ENCODE measurements at places on chromosomes 12 and 14. TPM values are rescaled to one million over a fixed set of nuclear protein-coding genes. Genes with fewer than 3 reads are reported as not detected.

CLEC2D gene
- 293 TPM for total RNA-seq

TMPRSS12 gene
- total RNA-seq = not detected

IL26 gene
- 0.53 TPM for total RNA-seq

B4GALNT3 gene
- total RNA-seq = 3.7 TPM

LUM gene
- total RNA-seq = not detected

GRCh38 chr12:131130311-131130911, 176.7 kb downstream of the ADGRD1 start:
- H3K27me3 ChIP-seq = no peaks in the 10 kb centered on the region
- H3K27ac ChIP-seq = no peak overlapping the region
- peaks cover 2% of the 10 kb centered on the region for H3K36me3 ChIP-seq
- DNase-seq = no peak
- H3K4me3 ChIP-seq = no peak overlapping the region
- H3K4me1 ChIP-seq = peaks cover 11% of the 10 kb centered on the region

- no peak overlapping the region for H3K4me3 ChIP-seq
- no peaks in the 10 kb centered on the region for H3K4me1 ChIP-seq
- no peak for DNase-seq
- H3K27ac ChIP-seq = no peak overlapping the region
- H3K27me3 ChIP-seq = no peaks in the 10 kb centered on the region
Observed at GRCh38 chr12:25875661-25876060, 82.8 kb upstream of the RASSF8 start.

DNA sequence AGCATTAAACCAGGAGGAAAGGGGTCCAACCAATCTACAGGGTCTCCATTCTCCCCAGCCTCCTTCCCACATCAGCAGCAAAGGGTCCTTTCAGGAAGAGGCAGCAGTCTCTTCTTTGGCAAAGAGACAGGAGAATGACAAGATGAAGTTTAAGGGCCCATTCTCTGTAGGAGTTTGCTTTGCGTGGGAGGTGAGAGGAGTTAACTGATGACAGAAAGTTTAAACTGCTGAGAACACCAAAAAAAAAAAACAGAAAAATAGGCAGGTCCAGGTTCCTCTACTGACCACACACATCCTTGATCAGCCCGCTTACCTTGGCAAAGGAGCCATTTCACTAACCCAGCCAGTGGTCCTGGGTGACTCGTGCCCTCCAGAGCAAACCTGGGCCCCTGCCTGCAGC, 5.7 kb downstream of the SLC6A13 start:
- DNase-seq = no peak
- peaks cover 34% of the 10 kb centered on the region for H3K27me3 ChIP-seq
- H3K4me3 ChIP-seq = no peak overlapping the region
- no peak overlapping the region for H3K27ac ChIP-seq
- H3K4me1 ChIP-seq = no peaks in the 10 kb centered on the region

- H3K27ac ChIP-seq = no peak overlapping the region
- H3K4me3 ChIP-seq = no peak overlapping the region
- H3K36me3 ChIP-seq = no peaks in the 10 kb centered on the region
- H3K27me3 ChIP-seq = no peaks in the 10 kb centered on the region
- DNase-seq = no peak
- H3K4me1 ChIP-seq = no peaks in the 10 kb centered on the region
Observed at GRCh38 chr12:5987573-5987972, 42.5 kb upstream of the ANO2 start.

- no peaks in the 10 kb centered on the region for H3K27me3 ChIP-seq
- H3K36me3 ChIP-seq = peaks cover 23% of the 10 kb centered on the region
- no peak overlapping the region for H3K4me3 ChIP-seq
- DNase-seq = no peak
- no peak overlapping the region for H3K27ac ChIP-seq
- H3K4me1 ChIP-seq = no peaks in the 10 kb centered on the region
Observed at GRCh38 chr12:16020031-16020430, 108.9 kb downstream of the DERA start.

DNA sequence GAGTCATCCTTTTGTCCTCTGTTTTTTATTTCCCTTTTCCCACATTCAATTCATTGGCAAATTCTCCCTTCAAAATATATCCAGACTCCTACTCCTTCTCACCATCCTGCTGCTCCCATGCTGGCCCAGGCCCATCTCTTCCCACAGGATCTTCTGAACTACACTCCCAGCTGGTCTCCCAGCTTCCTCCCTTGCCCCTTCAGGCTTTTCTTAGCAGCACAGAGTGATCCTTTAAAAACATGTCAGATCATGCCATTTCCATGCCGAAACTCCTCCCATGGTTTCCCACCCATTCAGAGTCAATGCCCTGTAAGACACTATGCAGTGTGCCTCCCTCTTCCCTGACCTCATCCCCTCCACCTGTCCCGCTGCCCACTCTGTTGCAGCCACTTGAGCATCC, 2.4 kb upstream of the KRT84 start:
- peaks cover 7% of the 10 kb centered on the region for H3K27me3 ChIP-seq
- peaks cover 4% of the 10 kb centered on the region for H3K4me1 ChIP-seq
- no peaks in the 10 kb centered on the region for H3K36me3 ChIP-seq
- no peak overlapping the region for H3K4me3 ChIP-seq

DNA sequence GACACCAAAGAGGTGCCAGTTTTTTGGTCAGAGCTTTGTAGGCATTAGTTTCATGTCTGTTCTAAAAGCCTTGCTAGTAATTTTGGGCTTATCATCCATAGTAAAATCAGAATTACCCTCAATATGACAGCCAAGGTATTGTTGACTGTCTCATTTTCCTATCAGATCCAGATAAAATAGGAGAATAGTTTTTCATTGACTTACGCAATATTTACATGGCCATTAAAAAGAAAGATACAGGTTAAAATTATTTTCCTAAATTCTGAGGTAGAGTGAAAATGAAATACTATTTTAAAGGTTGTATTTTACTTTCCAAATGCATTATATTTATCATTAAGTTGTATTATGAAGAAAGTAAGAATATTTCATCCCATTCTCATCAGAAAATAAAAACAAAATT, 203.7 kb downstream of the LRFN5 start:
- no peaks in the 10 kb centered on the region for H3K4me1 ChIP-seq
- no peak overlapping the region for H3K4me3 ChIP-seq
- H3K27me3 ChIP-seq = no peaks in the 10 kb centered on the region
- no peak overlapping the region for H3K27ac ChIP-seq
- DNase-seq = no peak

GRCh38 chr12:19848421-19848820, 409.1 kb downstream of the AEBP2 start:
- H3K4me1 ChIP-seq = peaks cover 32% of the 10 kb centered on the region
- H3K36me3 ChIP-seq = peaks cover 4% of the 10 kb centered on the region
- H3K4me3 ChIP-seq = no peak overlapping the region

GRCh38 chr12:130707571-130707891, 8.6 kb downstream of the RIMBP2 start:
- H3K4me1 ChIP-seq = no peaks in the 10 kb centered on the region
- DNase-seq = no peak
- no peaks in the 10 kb centered on the region for H3K36me3 ChIP-seq
- H3K27me3 ChIP-seq = peaks cover 5% of the 10 kb centered on the region
- H3K4me3 ChIP-seq = no peak overlapping the region

GRCh38 chr12:63981343-63981742, 136.8 kb downstream of the SRGAP1 start:
- H3K27me3 ChIP-seq = no peaks in the 10 kb centered on the region
- no peak overlapping the region for H3K4me3 ChIP-seq
- H3K27ac ChIP-seq = no peak overlapping the region
- no peak for DNase-seq

DNA sequence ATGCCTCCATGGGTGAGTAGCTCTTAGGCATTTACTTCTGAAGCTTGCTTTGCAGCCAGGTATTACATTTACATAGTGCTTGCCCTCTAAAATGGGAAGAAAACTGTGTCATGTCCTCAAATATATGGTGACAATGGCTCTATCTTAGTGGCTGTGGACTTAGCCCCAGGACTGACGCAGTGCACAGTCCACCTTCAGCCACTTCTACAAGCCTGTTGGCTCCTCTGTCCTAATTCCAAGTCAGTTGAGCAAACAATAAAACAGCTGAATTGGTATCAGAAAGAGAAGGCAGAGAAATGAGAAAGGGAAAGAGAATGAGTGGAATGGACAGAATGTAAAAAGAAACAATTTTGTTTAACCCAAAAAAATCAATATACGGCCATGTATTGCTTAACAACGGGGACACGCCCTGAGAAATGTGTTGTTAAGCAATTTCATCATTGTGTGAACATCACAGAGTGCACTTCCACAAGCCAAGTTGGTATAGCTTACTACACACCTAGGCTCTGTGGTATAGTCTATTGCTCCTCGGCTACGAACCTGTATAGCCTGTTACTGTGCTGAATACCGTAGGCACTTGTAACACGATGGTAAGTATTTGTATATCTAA, 93.5 kb downstream of the GRIN2B start:
- no peak overlapping the region for H3K27ac ChIP-seq
- H3K4me3 ChIP-seq = no peak overlapping the region
- H3K4me1 ChIP-seq = no peaks in the 10 kb centered on the region
- no peak for DNase-seq

DNA sequence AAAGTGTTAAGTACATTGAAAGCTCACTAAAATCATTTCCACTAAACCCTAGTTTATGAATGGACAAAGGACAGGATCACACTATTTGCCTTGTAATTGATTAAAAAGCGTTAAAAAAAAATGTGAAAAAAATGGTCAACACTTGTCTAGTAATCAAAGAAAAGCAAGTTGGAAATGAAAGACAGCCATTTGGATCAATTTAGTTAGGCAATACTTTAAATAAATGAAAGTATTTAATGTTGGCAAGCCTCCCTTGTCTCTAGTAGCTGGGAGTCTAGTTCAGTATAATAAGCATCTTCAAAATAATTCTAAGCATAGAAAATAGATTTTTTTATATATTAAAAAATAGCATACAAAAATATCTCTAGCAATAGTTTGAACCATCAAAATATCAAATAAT, 14.2 kb upstream of the CNIH1 start:
- H3K36me3 ChIP-seq = peaks cover 7% of the 10 kb centered on the region
- peaks cover 7% of the 10 kb centered on the region for H3K4me1 ChIP-seq
- no peak overlapping the region for H3K4me3 ChIP-seq

DNA sequence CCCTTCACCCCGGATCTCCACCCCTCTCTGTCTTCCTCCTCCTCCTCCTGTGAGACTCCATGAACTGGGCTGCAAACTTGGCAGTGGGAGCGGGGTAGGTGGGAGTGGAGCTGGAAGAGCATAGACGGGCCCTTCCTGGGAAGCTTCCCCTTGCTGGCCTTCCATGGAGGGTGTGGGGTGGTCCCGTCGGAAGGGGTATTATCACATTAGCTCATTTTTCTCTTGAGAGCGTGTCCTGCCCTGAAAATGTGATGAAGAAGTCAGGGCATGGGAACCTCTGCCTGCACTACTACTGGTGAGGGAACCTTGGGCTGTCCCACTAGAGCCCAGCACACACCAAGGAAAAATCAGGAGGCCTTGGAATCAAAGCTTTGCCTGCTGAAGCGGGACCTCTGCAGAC, 66.5 kb downstream of the CACNA1C start:
- no peak overlapping the region for H3K27ac ChIP-seq
- H3K4me1 ChIP-seq = no peaks in the 10 kb centered on the region
- no peaks in the 10 kb centered on the region for H3K27me3 ChIP-seq
- H3K4me3 ChIP-seq = no peak overlapping the region
- no peaks in the 10 kb centered on the region for H3K36me3 ChIP-seq

All from activated T-cell treated with anti-CD3 and anti-CD28 coated beads, Interleukin-2, amount 50 U/mL, for 72 hours (primary cell).